ENCODE measurements at places on chromosomes 13 and 19.

- no peaks in the 10 kb centered on the region for H3K36me3 ChIP-seq
- peak overlapping the region; percentile 78 for H3K27ac ChIP-seq
- no peaks in the 10 kb centered on the region for H3K27me3 ChIP-seq
- no peak for DNase-seq
- H3K4me3 ChIP-seq = no peak overlapping the region
- H3K4me1 ChIP-seq = peaks cover 57% of the 10 kb centered on the region
Observed at GRCh38 chr19:19463348-19464117, 51.8 kb downstream of the TSSK6 start.

DNA sequence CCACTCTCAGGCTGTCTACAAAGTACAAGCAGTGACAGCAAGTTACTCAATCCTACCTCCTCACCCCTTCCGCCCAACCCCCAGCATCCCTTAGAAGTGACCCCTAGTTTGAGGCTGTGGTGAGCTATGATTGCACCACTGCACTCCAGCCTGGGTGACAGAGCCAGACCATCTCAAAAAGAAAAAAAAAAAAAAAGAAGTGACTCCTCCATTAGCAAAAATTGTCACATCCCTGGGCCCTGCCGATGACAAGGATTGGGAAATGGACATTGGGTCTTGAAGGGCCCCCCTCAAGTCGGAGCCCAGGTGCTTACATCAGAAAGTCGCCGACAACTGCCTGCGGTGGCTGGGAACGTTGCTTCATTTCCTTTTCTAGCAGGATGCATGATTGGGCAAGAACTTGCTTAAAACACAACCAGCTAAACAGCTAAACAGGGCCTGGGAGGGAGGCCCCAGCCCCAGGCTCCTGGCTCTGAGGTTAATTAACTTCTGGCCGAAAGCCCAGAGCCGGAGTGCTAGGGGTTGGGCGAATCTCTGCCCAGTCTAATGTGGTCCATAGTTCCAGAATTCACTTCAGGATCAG lies 15.3 kb downstream of the RAB3D start:
- peak overlapping the region; percentile 89 for H3K27ac ChIP-seq
- H3K4me3 ChIP-seq = no peak overlapping the region
- peak; percentile 25 for DNase-seq

DNA sequence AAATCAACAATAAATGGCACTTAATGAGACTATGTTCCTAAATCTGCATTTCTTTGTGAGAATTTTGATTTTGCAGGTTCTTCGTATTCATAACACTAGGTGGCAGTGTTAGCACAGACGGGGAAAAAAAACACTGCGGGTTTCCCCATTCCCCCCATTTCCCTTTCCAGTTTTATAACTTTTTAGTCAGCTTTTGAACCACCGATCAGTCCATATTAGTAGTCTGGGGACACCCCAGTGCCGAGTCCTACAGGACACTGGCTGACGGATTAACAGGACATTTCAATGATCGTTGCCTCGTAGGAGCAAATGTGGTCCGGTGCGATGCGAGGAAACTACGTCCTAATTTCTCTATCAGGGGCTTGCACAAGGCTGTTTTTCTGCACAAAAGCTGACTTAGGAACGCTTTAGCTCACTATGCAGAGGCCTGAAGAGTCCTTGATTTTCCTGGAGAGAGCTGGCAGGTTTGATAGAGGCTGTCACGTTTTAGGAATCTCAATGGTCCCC lies 234.3 kb downstream of the LMO7 start:
- no peaks in the 10 kb centered on the region for H3K4me1 ChIP-seq
- DNase-seq = no peak
- H3K27me3 ChIP-seq = no peaks in the 10 kb centered on the region

GRCh38 chr19:40974633-40975037 lies 16.4 kb upstream of the CYP2B6 start:
- H3K36me3 ChIP-seq = no peaks in the 10 kb centered on the region
- no peak overlapping the region for H3K4me3 ChIP-seq
- DNase-seq = no peak
- no peak overlapping the region for H3K27ac ChIP-seq
- no peaks in the 10 kb centered on the region for H3K27me3 ChIP-seq

GRCh38 chr13:36108954-36109353 lies 22.2 kb downstream of the DCLK1 start:
- no peaks in the 10 kb centered on the region for H3K36me3 ChIP-seq
- no peaks in the 10 kb centered on the region for H3K4me1 ChIP-seq
- H3K4me3 ChIP-seq = no peak overlapping the region
- H3K27me3 ChIP-seq = no peaks in the 10 kb centered on the region

DNA sequence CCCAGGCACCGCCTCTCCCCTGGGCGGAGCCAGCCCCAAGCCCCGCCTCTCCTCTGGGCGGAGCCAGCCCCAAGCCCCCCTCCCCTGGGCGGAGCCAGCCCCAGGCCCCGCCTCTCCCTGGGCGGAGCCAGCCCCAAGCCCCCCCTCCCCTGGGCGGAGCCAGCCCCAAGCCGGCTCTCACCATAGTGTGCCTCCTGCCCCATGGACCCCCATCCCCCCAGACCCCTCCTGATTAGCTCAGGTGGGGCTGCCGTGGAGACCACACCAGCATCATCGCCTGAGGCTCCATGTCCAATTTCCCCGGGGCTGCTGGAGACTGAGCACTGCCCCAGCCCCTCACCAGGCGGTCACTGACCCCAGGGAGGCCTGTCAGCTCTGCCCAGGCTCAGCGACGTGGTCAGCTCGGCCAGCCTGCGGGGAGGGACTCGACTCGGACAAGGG lies 4.2 kb upstream of the MADCAM1 start:
- H3K27me3 ChIP-seq = peaks cover 31% of the 10 kb centered on the region
- H3K4me1 ChIP-seq = peaks cover 41% of the 10 kb centered on the region
- no peaks in the 10 kb centered on the region for H3K36me3 ChIP-seq
- DNase-seq = no peak
- H3K4me3 ChIP-seq = no peak overlapping the region

GRCh38 chr13:62126400-62126799 lies 710.8 kb upstream of the PCDH20 start:
- H3K4me1 ChIP-seq = no peaks in the 10 kb centered on the region
- H3K4me3 ChIP-seq = no peak overlapping the region
- no peak overlapping the region for H3K27ac ChIP-seq

DNA sequence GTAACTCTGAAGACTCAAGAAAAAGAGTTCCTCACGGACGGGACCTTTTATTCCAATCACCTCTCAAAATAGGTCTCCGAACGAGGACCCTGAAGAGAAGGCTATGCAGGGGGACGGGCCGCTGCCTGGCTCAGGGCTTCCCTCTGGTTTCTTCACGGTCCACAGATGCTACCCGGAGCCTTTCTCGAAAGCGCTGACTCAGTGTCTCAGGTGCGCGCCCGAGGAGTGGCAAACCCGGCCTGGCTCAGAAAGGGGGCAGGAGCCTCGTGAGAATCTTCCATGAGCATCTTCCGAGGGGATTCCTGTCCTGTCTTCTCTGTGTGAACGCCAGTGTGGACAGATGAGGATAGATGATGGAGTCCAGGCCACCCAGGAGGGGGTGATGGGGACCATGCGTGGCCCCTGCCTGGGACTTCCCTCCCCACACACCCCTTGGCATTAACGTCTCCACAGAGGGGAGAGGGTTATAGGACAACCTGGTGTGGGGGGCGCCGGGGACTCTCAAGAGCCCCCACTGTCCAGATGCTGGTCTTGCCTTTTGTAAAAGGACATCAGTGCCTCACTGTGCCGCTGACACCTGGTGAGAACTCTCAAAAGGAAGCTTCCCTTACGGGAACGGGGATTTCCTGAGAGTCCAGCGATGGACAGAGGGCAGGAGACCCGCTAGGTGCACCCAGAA lies 16.5 kb downstream of the LSM4 start:
- H3K4me1 ChIP-seq = peaks cover 61% of the 10 kb centered on the region
- H3K27me3 ChIP-seq = no peaks in the 10 kb centered on the region
- DNase-seq = no peak
- no peak overlapping the region for H3K4me3 ChIP-seq
- H3K36me3 ChIP-seq = peaks cover 42% of the 10 kb centered on the region

- H3K27ac ChIP-seq = no peak overlapping the region
- H3K36me3 ChIP-seq = no peaks in the 10 kb centered on the region
- no peak overlapping the region for H3K4me3 ChIP-seq
- no peaks in the 10 kb centered on the region for H3K27me3 ChIP-seq
Observed at GRCh38 chr13:38316129-38316528, 33.5 kb upstream of the UFM1 start.
